Fibroblast of skin of abdomen (primary cell): ENCODE measurements at places on chromosomes 3 and 15.

- DNase-seq: peak; percentile 48
Measured at GRCh38 chr3:21392526-21392925, 358.5 kb downstream of the ZNF385D start.

DNA sequence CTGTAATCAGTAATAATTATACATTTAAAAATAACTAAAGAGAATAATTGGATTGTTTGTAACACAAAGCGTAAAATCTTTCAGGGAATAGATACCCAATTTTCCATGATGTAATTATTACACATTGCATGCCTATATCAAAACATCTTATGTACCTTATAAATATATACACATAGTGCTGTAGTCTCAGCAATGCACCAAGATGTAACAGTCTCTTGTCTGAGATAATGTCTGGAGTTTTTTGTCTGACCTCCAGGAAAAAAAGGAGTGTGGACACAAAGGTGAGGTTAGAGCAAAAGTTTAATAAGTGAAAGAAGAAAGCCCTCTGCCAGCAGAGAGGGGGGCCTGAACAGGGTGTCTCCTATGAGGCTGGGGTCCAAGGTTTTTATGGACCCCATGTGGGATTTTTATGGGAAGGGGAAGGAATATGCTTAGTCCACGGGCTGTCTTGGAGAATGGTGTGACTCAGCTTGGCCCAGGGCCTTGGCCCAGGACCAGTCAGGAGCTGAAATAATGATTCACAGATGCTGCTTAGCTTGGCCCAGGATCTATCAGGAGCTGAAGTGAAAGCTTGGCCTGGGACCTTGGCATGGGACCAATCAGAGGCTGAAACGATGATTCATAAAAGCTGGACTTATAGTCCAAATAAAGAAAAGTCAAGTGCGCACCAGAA, 545.0 kb downstream of the ZPLD1 start:
- peak; percentile 93 for DNase-seq

DNA sequence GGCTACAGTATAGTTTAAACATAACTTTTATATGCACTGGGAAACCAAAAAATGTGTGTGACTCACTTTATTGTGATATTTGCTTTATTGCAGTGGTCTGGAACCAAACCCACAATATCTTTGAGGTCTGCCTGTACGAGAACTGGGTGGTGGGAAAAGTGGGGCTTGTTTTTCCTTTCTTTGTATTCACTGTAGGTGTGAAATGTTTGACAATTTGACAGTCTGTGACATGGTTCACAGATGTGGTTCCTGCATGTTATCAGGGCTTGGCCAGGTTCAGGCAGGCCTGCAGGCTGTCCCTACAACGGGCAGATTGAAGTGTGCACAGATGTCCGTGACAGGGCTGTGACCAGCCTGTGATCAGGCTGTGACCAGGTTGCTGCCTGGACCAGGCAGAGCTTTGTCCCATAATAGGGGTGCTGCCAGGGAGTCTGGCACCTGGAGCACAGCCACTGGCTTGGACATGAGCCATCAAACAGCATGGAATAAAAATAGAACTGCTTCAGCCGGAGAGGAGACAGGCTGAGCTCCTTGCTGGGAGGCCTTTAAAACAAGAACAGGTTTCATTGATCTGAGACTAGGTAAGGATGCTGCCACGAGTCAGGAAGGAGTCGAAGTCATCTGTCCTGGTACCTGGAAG, 61.0 kb downstream of the KLF13 start:
- peak; percentile 55 for DNase-seq

DNA sequence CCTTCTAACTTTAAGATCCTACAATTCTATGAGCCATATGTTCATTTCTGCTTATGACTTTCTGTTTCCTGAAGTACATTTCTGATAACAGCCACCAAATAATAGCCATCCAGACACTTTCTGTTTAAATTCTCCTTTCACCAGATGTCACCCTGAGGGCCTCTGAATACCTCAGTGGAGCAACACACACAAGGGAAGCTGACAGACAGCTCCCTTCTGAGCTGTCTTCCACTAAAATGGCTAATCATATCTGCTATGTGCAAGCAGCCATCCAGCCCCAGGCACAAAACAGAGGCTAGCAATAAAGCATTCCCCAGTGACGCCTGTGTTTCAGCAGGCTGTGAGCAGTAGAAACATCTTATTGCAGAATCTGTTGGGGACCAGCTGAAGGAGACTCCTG, 666.6 kb upstream of the UBE2E2 start:
- no peak for DNase-seq

DNA sequence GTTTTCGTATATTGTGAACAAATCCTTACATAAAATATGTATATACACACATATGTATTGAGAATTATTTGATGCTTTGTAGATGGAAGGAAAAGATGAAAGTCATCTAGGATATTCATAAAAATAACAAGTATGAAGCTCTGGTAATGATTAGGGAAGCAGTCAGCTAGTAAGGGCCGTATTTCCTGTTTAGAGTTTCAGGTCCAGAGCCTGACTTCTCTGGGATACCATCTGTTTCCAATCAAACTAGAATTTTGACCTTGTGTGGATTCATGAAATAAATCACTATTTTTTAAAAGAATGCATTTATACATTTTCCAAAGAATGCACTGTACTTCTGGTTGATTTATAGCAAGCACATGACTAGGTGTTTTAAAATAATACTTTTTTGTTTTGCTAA, 156.1 kb upstream of the CGNL1 start:
- peak; percentile 95 for DNase-seq

DNA sequence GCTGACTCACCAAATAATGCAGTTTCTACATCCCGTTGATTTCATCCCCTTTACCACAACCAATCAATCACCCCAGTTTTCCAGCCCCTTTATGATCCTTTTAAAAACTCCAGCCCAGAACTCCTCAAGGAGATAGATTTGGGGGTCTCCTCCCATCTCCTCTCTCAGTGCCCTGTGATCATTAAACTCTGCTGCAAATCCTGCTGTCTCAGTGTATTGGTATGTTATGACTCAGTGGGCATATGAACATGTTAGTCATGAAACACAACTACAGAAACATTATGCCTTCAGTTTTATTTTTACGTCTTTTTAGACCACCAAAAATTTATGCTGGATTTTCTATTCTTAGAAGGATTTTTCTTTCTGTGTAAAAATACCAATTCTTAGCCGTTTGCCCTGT, 213.7 kb downstream of the DIPK2A start:
- DNase-seq: peak; percentile 60

DNA sequence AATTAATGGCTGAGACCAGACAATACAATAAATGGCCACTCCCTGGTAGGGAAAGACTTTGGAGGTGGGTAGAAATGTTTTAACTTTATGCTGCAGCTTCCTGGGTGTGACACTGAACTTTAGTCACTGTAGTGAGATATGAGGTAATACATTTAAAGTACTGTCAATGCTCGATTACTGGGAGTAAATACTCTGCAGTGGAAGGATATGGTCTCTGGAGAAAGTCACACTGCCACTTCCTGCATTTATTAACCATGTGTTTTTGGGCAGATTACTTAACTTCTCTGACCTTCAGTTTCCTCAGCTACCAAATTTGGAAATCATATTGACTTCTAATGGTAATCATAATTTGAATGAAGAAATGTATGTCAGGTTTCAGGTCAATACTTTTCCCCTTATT, 317.1 kb upstream of the TGFBR2 start:
- no peak for DNase-seq

GRCh38 chr3:4778119-4778518, 201.1 kb upstream of the BHLHE40 start:
- no peak for DNase-seq

- no peak for DNase-seq
Measured at GRCh38 chr3:36959821-36960220, 15.0 kb upstream of the TRANK1 start.

GRCh38 chr3:181056136-181056732, 66.7 kb upstream of the DNAJC19 start:
- DNase-seq: no peak

GRCh38 chr3:25338158-25338725, 89.8 kb upstream of the RARB start:
- DNase-seq: no peak

- no peak for DNase-seq
Measured at GRCh38 chr3:156677536-156677935, 3.1 kb downstream of the TIPARP start.

- DNase-seq: peak; percentile 99
Measured at GRCh38 chr15:38129531-38130204, 123.0 kb upstream of the SPRED1 start.

DNA sequence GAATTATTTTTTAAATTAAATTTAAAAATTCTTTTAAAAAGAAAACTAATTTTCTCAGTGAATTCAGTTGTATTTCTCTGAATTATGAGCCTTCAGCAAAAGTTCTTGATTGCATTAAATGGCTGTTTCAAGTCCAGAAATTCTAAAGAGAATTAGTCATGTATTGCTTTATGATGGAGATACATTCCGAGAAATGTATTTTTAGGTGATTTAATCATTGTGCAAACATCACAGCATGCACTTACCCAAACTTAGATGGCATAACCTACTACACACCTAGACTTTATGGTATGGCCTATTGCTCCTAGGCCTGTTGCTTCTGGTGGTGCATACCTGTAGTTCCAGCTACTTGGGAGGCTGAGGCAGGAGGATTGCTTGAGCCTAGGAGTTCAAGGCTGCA, 44.3 kb upstream of the GCNT3 start:
- DNase-seq: no peak

- peak; percentile 98 for DNase-seq
Measured at GRCh38 chr15:44536962-44537734, at the start of gene EIF3J. Gene EIF3J (plus strand): TSS chr15:44537147. CDS start chr15:44537195, 48 bp downstream.
